ENCODE measurements at places on chromosomes 13 and 19.

DNA sequence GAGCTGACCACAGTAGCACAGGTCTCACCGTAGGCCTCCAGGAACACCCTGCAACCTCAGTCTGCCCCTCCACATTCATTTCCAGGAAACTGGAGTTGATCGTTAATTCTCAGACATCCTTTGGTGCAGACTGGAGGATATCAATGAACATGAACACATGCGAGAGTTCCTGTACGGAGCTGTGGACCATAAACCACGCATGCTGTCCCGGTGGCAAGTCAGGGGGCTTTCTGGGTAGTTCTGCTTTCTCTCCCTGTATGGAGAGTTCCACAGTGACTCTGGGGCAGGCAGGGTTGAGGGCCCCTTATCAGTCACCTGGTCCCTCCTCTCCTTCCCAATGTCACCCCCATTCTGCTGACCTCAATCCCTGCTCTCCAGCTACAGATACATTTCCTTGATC, 55.5 kb upstream of the URI1 start:
- DNase-seq: no peak

- DNase-seq: no peak
These were observed 949.6 kb upstream of the SLC10A2 start for GRCh38 chr13:104015646-104016396.

DNA sequence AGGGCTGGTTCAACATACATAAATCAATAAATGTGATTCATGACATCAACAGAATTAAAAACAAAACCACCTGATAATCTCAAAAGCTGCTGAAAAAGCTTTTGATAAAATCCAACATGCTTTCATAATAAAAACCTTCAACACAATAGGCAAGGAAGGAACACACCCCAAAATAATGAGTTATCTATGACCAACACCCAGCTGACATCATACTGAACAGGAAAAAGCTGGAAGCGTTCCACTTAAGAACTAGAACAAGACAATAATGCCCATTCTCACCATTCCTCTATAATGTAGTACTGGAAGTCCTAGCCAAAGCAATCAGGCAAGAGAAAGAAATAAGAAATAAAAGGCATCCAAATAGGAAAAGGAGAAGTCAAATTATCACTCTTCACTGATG, 116.2 kb upstream of the FREM2 start:
- DNase-seq: no peak

GRCh38 chr19:48284896-48285295, 15.0 kb downstream of the ZNF114 start:
- DNase-seq: no peak

DNA sequence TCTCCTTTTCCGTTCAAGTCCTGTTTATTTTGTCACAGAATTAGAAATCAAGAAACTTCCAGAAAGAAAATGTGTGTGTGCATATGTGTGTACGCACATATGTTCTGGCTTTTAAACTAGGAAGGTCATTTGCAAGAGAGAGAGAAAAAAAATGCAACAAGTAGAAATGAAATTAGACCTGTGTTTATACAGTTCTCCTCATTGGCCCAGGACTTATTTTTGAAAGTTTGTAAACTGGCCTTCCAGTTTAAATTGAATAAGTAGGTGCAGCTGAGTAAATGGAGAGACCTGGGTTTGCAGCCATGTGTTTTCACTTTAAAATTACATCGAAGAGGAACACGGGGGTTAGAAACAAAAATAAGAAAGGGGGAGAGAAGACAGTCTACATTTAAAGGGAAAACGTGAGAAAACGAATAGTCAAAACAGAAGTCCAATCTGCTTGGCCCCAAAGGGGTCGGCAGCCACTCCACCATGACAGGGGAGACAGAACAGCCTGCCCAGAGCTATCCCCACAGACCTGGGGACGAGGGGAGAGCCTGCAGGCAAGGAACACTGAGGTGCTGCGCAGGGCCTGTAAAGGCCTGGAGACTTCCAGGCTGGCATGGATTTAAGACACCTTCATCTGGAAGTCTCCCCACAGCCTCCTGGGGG, 216.8 kb upstream of the MAB21L1 start:
- no peak for DNase-seq

DNA sequence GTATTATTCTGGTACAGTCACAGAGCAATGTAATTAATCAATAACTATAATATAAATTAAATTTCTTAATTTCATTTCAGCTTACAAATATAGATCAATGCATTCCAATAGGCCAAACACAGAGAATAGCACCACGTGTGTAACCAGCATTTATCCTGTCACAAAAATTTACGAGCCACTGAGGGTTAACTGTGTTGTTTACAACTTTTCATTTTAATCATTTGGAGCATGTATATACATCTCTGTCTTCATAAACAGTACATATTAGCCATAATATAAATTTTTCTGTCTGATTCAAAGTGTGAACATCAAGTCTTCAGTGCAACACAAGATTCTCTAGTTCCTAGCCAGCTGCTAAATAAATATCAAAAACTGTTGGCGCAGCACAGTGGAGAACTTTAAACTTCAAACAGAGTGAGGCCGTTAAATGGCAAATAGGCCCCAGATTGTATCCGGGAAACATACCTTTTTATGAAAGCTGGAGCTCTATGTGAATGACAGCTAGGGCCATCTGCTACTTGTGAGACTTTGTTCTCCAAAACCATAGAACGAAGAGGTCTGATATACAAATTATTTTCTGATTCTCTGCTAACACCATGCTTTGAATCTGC, 105.1 kb downstream of the TBC1D4 start:
- DNase-seq: no peak

- DNase-seq: no peak
These were observed 572 bp downstream of the SHISA2 start for GRCh38 chr13:26051231-26051656.

GRCh38 chr19:53466726-53467484, 628 bp upstream of the ZNF813 start:
- DNase-seq: no peak

GRCh38 chr13:28535734-28536133, 40.8 kb upstream of the FLT1 start:
- no peak for DNase-seq

DNA sequence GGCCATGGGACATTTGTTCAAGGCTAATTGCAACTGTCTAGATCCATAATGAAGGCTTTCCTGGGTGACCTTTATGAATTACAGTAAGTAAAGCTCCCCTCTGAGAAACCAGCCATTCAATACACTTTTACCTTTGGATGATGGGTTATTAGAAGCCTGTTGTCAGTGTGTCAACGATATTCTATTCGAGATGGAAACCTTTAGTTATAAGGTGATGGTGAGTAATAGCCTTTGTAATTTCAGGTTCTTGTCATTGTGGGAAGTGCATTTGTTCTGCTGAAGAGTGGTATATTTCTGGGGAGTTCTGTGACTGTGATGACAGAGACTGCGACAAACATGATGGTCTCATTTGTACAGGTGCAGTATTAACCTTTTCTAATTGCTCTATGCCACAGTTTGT, 261.7 kb downstream of the ITGBL1 start:
- DNase-seq: no peak

DNA sequence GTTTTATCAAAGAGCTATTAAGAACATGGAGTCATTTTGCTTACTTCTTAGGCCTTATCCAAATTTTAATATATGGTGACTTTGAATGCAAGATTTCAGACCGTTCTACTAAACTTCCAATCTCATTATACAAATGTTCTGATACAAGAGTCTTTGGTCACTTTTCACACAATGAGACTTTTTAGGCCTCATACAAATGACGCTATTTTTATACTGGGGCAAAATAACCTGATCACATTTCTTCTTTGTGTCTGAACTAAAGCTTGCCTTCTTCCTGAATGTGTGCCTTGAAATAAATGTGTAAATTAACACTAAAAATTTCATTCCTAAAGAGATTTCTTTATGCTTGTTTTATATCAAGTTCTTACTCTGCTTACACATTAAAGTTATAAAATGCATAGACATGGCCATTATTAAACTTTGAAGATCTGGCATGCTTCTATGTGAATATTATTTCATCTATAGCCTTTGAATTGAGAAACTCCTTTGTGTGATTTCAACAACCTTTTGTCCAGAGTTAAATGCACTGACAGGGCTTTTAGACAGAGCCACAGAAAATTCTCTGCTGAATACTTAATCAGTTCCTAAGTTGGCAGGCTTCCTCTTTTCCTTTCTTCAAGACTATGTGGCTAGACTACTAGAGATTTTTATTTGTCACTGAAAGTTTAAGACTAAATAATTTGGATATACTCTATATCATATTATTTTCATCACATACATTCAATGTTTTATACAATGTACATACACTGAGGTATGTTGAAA, 86.1 kb downstream of the EDNRB start:
- DNase-seq: no peak
